ENCODE measurements at places on chromosomes 5 and 9.

DNA sequence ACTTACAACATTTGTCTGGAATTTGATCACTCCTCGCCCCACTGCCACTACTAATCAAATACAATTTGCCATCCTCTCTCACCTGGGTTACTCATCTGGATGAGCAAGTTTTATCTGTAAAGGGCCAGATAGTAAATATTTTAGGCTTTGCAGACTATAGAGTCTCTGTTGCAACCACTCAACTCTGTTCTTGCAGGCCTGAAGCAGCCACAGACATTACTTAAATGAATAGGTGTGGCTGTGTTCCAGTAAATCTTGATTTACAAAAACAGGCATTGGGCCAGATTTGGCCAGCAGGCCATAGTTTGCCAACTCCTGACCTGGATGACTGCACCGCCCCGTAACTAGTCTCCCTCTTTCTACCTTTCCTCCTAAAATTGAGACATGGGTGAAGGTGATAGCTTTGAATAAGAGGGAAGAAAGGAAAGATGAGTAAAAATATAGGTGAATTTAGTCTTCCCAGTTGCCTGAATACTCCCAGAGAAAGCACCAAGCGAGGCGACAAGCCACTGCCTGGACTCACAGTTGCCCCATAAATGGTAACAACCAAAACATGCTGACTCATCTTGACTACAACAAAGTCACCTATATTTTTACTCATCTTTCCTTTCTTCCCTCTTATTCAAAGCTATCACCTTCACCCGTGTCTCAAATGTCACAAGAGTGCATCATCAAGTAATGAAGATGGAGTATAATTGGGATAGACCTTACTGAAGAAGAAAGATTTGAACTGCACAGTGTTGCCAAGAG lies 32.5 kb upstream of the SCAMP1 start:
- DNase-seq = no peak

GRCh38 chr9:109815366-109815947 lies 35.5 kb downstream of the PALM2AKAP2 start:
- no peak for DNase-seq

DNA sequence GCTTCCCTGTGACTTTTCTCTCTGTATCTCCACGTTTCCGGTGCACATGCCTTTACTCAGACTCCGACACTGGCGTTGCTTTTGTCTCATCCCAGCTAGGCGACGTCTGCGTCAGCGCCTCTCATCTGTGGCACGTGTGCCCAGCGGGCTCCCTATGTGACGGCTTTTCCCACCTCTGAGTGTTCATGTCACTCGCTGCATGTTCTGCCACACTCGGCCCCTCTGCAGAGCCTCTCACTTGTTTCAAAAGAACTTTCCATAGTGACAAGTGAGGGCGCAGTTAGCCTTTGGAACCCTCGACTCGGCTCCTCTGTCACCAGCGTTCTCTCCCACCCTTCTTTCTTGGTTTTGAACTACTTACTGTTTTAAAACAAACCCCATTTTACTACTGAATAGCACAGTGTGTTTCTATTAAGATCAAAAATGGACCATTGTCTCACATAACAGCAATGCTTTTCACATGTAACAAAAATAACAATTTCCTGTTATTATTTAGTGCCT lies 113.4 kb upstream of the CACNA1B start:
- no peak for DNase-seq

DNA sequence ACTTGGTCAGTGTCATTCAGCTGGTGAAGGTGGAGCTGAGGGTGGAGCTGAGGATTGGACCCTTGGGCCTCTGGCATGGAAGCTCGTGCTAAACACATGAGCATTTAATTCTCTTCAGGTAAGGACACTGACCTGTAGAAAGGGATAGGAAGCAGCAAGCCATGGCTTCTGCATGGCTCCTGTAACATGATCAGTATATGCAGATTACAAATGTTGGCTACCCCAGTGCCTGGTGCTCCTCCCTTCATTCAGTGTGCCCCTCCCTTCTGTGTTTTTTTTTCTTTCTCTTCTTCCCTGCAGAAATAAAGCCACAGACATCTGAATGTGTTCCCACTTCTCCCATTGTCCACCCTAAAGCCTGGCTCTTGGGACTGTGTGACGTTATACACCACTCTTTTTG lies 52.9 kb downstream of the ARHGAP26 start:
- DNase-seq = no peak

GRCh38 chr5:2901511-2901910 lies 150.0 kb upstream of the IRX2 start:
- no peak for DNase-seq

GRCh38 chr9:76873821-76874220 lies 32.1 kb downstream of the PRUNE2 start:
- no peak for DNase-seq

GRCh38 chr9:23537192-23538066 lies 288.6 kb downstream of the ELAVL2 start:
- DNase-seq = no peak

DNA sequence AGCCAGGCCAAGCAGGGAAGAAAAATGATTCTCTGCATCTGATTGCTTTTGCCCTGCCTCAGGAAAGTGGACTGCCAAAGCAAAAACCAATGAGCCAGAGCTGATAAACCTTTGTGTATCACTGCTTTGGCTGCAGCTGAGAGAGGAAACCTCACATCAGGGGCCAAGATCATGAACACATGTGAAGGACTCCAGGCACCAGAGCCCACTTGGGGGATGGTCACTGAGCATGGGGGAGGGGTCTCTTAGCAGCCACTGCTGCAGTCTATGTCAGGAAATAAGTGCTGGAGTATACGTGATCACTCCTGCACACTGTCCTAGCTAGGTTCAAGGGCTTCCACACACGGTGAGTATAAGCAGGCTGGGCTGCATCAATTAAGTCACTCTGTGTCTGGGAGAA lies 229.9 kb downstream of the SPOCK1 start:
- DNase-seq = no peak

DNA sequence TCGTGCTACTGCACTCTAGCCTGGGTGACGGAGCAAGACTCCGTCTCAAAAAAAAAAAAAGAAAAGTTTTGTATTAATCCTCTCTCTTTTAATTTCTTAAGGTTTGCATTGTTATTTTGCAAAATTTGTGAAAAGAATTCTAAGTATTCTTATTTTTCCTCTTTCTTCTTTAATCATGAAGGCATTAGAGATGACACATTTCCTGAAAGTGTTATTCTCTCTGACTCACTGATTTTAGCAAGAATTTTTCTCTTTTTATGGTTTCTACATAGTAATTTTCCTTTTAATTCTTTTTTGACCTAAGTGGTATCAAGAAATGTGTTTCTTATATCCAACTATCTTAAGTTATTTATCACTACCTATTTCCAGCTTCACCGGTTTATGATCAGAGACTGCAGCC lies 78.0 kb downstream of the NSUN2 start:
- DNase-seq = no peak

DNA sequence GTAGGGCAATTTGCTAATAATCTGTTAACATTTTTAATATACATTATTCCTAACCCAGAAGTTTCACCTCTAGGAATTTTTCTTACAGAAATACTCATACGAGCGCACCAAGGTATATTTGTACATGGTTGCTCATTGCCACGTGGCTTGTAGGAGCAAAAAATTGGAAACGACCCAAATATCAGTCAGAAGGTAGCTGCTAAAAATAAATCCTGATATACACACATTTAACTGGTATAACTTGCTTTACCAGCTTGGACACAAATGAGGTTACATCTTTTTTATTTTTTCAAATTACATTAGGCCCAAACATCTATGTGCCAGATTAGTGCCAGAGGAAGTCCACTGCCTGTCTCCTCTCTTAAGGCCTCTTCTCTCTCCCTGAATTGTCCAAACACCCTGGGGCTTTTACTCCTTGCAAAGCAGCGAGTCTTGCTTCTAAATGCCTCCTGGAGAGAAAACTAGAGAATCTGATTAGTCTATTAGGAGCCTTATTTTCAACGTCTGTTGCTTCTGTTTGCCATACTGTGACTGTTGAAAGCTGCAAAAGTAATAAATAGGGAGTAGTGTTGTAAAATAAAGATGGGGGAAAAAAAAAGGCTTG lies 92.0 kb upstream of the SSBP2 start:
- no peak for DNase-seq

DNA sequence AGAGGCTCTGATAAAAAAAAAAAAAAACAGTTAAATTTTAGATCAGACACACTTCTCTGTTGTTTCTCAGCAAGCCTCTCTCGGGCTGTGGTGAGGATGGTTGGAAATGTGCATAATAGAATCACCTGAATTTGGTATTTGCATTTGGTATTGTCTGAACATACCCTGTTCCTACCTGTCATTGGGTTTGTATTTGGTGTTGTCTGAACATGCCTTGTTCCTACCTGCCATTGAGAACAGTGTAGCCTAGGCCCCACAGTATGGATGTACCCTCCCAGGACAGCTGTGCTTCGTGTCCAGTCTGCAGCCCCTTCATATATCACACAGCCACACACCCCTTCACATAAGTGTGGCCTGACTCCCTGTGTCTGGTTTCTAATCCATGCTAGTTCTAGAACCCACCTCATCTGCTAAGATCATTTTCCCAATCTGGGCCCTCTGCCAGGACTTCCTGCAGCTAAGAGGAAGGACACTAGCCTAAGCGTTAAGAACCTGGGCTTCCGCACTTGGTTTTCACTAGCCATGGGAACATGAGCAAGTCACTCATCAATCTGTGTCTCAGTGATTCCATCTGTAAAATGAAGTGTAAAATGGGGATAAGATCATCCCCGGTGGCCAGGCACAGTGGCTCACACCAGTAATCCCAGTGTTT lies 49.2 kb downstream of the ITGA2 start:
- DNase-seq = no peak

- DNase-seq = no peak
These were observed 9.1 kb upstream of the ZDHHC11 start for GRCh38 chr5:859798-860296.

GRCh38 chr9:68505681-68506409 lies 34.8 kb downstream of the TMEM252 start:
- DNase-seq = peak; percentile 79

DNA sequence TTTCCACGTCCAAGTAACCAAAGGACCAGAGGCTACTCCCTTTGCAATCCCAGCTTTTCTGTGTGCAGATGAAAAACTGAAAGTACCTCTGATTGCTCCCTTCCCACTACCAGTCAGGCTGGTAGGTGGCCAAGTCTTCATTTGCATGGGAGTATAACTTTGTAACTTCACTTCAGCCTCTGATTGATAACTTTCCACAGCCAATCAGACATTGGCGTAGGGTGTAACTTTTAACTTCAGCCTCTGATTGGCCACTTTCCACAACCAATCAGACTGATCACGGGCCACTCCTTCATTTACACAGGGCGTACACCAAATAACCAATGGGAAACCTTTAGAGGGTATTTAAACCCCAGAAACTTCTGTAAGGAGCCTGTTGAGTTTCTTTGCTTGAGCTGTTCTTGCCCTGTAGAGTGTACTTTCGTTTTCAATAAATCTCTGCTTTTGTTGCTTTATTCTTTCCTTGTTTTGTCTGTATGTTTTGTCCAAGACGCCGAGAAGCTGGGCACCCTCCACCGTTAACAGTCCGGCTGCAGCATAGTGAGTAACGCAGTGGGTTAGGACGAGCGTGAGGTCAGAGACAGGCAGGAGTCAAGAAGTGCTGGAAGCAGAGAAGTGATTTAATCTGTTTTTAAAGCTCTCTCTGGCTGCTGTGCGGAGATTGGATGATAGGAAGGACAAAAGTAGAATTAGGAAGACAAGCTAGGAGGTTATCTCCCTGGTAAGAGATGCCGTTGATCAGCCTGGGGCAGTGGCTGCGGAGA lies 3.5 kb upstream of the EXOSC2 start:
- DNase-seq = no peak

DNA sequence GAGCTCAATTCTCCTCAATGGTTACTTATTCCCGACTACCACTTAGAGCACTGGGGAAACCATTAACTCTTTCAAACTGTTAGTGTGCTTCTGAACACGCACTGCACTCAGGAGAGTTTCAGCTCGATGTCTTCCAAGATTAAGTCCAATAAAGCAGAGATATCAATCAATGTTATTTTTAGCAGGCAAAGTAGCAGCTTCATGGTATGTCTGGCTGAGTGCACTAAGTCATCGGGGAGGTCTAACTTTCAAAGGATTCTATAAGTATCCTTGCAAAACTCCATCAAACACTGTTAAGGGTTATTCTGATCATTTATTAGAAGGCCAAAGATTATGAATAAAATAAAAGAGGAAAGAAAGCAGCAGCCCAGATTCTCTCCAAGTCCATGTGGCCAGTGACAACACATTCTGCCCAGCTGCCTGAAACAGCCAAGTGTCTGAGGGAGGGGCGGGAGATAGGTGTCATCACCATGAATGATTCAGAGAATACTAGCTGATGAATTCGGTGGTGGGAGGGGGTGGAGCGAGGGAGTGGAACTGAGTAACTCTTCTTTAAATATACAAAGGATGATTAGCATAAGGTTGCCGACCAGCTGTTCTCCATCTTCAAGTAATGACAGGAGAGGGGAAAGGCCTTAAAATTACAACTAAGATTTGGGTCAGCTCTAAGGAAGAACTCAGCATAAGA lies 21.3 kb downstream of the NREP start:
- peak; percentile 41 for DNase-seq

DNA sequence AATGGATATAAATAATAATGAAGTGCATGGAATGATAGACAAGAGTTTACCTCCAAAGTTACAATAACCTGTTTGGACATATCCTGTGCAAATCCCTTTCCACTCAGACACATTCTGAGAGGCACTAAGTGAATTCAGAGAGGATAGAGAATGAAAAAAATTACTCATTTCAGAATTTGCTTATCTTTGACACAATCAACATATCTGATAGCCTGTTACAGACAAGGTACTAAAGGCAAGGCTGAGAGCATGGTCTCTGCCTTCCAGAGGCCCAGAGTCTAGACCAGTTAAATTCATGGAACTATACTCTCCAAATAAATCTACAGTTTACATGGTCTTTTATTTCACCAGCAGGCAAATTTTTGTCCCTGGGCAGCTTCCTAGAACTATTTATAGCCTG lies 371.8 kb upstream of the PTGER4 start:
- no peak for DNase-seq

- DNase-seq = no peak
These were observed 38.9 kb downstream of the PTCH1 start for GRCh38 chr9:95477885-95478284.

DNA sequence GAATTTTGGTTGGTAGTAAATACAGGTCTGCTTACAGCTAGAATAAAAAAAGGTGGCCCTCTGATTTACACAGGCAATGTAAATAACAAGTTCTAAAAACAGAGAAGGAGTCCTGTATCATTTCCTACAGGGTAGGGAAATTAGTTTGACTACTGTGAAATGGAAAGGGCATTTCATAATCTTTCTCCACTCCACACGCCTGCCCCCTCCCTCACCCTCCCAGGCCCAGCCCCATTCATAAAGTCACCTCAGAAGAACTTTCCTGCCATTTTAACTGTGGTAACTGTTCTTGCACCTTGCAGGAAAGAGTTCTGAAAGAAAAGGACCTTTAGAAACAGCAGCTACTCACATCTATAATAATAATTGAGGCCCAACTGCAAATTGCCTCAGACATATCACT lies 69.7 kb downstream of the MEF2C start:
- peak; percentile 30 for DNase-seq

- no peak for DNase-seq
These were observed 898 bp downstream of the STC2 start for GRCh38 chr5:173327084-173327947.

GRCh38 chr5:98568336-98568735 lies 205.1 kb upstream of the RGMB start:
- no peak for DNase-seq

GRCh38 chr5:34639852-34640626 lies 16.1 kb upstream of the RAI14 start:
- no peak for DNase-seq
